ENCODE measurements at places on chromosomes 16 and 17.

DNA sequence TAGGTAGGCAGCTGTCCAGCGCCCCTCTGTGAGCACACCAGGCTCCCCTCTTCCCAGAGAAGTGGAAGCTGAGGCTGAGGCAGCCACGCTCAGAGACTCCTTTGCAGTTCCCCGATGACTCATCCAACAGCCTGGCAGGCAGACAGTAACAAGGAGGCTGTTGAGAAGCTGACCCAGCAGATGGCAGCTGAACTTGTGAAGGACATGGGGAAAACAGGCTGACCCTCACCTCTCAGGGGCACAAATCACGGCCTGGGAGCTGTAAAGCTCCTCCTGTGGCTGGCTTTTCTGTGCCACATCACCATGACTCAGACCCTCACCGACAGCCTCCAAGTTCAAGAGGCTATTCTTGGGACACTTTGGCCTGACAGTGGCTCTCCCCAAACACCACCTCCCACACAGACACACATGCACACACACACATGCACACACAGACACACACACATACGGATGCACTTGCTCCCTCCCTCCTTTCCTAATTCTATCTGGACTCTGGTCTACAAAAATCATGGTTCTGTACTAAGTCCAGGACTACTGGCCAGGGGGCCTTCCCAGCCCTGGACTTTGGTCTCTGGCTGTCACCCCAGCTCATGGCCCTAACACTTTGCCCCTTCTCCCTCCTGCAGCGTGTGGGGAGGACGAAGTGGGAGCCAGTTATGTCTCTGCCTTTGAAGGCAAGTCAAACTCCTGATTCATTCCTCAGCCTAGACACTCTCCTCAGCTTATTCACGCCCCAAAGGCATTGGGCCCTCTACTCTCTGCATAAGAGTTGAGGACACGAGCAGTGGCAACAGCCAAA lies 23.2 kb downstream of the MAP3K14 start:
- DNase-seq: no peak

GRCh38 chr17:31511580-31511979 lies 120.1 kb downstream of the RAB11FIP4 start:
- DNase-seq: no peak

DNA sequence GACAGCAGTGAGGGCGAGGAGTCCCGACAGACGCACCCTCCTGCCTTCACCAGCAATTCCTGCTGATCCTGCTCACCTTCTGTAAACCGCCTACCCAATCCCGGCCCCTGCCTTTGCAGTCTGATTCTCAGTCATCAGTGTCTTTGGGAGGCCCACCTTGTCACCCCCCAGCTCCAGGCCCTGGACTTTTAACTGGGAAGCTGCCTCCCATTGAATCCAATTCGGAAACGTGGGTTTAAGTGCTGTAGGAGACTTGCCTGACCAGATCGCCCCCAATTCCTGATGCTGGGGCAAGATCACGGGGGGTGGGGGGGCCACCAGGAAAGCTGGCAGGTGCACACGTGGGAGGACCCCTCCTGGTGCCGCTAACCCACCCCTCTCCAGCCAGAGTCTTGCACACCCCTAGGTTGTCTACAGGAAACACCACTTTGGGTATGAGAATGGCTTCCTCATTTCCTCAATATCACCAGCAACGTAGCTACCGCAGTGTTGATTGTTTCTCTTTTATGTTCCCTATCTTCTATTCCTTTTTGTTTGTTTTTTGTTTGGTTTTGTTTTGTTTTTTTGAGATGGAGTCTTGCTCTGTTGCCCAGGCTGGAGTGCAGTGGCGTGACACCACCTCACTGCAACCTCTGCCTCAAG lies 46.6 kb upstream of the CMIP start:
- DNase-seq: no peak

- DNase-seq: no peak
Measured at GRCh38 chr17:28579526-28579925, 2.8 kb upstream of the ALDOC start.

DNA sequence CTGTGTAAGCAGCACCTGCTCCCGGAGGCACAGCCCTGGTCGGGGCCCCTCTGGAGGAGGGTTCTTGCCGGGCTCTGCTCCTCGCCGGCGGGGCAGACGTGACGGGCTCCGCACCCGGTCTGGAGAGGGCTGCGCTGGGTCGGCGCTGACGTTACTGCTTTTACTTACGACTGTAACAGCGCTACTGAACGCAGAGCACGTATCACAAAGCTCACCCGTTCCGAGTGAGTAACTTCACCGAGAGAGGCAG lies 1.3 kb upstream of the RAB40C start:
- DNase-seq: peak; percentile 41

- DNase-seq: no peak
Measured at GRCh38 chr17:41500131-41500911, 5.1 kb downstream of the KRT13 start.

- no peak for DNase-seq
Measured at GRCh38 chr17:5832886-5833285, 237.3 kb upstream of the WSCD1 start.

DNA sequence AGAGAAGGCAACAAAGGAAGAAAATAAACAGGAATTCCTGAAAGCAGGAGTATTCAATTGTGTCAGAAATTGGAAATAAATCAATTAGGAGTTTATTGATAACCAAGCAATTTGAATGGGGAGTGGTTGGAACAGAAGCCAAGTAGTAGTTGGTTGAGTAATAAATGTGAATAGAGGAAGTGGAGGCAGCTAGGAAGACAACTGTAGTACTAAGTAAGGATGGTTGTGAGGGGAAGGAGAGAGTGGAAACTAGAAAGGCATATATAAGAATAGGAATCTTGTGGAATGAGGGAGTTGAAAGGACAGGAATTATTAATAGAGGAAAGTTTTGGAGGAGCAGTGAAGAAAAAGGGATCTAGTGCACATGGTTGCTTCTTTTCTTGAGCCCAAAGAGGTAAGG lies 34.4 kb downstream of the NFAT5 start:
- no peak for DNase-seq

DNA sequence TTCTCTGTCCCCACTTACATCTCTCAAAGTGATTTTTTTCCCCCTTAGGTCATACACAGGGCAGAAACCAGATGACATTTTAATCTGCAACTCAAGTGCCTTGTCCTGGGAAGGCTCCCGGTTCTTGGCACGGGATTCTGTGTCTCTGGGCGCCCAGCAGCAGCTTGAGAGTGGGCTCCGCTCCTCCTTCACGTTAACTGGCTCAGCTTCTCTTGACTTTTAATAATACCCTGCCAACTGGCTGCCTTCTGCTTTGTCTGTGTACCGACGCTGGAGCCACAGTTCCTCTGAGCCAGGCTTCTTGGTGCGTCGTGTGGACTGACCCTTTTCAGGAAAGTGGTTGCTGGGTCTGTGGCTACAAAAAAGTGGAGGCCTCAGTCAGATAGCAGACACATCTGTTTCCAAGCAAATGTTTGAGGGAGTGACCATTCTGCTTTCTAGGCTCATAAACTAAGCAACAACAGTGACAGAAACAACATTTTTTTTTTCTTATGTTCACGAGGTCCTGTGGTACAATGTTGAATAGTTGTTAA lies 64.9 kb downstream of the IRF8 start:
- DNase-seq: no peak

- no peak for DNase-seq
Measured at GRCh38 chr17:81383504-81384421, 11.5 kb upstream of the BAHCC1 start.

- DNase-seq: peak; percentile 73
Measured at GRCh38 chr17:17919169-17920107, 52.8 kb downstream of the TOM1L2 start.

DNA sequence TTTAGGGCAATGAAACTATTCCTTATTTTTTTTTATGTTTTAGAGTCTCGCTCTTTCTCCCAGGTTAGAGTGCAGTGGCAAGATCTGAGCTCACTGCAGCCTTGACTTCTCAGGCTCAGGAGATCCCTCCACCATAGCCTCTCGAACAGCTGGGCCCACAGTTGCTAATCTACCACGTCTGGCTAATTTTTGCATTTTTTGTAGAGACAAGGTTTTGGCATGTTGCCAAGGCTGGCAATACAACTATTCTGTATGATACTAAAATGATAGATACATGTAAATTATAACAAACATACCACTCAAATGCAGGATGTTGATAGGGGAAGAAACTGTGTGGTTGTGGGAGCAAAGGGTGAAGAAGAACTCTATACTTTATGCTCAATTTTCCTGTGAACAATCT lies 401.3 kb downstream of the ZFHX3 start:
- DNase-seq: no peak

DNA sequence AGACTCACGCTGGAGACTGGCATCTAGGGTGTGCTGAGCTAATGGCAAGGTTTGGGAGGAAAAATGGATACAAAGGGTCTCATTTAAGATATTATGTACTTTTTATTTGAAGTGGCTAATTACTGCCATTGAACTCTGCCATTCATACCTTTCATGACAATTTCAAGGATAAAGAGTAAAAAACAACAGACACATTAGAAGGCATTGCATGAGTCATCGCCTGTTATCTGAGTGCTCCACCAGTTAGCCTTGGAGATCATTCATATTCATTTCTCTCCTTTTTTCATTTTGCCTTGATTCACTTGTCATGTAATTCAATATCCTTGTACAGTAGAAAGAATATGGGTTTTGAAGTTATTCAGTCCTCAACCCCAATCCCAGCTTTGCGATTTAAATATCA lies 109.5 kb downstream of the CDH8 start:
- DNase-seq: no peak

GRCh38 chr16:69069504-69069903 lies 35.9 kb upstream of the HAS3 start:
- no peak for DNase-seq

DNA sequence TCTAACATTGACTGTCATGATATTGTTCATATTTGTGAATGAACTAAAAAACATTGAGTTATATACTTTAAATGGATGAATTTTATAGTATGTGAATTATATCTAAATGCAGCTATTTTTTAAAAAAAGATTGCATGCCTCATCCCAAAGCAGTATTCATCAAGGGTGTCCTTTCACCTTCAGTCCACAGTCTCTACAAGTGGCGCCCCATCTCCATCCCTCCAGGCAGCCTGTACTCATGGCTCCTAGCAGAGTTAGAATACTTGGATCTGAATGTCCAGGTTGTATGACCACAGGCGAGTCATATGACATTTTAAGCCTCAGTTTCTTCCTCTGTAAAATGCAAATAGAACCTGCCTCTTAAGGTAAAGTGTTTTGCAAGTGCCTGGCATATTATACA lies 69.8 kb downstream of the TMEM100 start:
- DNase-seq: no peak

- no peak for DNase-seq
Measured at GRCh38 chr16:85455534-85455933, 157.6 kb upstream of the GSE1 start.

DNA sequence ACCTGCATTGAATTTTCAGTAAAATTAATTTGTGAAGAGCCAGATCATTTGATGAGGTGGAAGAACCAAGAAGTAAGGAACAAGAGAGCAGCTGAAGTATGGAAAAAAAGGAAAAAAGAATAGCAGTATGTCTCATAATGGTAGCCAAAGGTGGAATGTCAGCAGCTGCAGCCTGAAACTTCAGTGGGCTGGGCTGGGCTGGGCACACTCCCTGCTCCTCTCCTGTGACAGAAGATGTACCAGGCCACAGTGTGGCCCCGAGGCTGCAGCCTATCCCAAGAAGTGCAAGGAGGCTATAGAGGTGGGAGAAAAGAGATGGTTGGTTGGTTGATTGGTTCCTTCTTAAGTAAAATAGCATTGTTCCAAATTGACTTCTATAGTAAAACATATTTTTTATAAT lies 84.5 kb downstream of the TNRC6C start:
- DNase-seq: no peak

- no peak for DNase-seq
Measured at GRCh38 chr17:78939615-78940014, 14.4 kb upstream of the TIMP2 start.

GRCh38 chr16:65789161-65789945 lies 577.1 kb upstream of the CDH5 start:
- no peak for DNase-seq

- DNase-seq: no peak
Measured at GRCh38 chr16:81473558-81473957, 28.9 kb downstream of the CMIP start.

- no peak for DNase-seq
Measured at GRCh38 chr16:46658925-46659324, 30.1 kb downstream of the VPS35 start.

DNA sequence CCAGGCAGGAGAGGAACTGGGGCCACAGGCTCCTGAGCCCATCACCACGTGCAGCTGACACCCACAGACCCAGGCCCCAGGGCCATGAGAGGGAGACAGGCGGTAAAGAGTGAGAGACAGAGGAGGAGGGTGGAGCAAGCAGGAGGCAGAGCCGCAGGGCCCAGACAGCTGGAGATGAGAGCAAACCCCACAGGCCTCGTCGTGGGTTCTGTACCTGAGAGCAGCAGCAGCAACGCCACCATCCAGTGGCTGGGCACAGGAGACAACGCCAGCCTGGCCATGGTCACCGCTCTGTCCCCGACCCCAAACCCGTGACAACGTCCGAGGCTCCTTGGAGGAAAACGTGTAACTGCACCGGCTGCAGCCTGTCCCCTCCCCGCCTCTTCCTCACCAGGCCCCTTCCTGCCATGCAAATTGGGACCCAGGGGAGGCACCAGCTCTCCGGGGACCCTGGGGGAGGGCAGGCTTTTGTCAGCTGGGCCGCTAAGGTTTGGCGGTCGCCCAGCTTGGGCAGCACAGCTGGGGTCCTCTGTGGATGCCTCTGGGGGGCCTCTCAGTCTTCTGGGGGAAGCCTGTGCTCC lies at the start of gene CD79B:
Gene CD79B (minus strand): TSS at position 351 of the 581 bp plus-strand sequence. CDS start 70 bp downstream, at position 281.
- no peak for DNase-seq

- no peak for DNase-seq
Measured at GRCh38 chr17:4588898-4589625, 4.7 kb downstream of the SMTNL2 start.

- no peak for DNase-seq
Measured at GRCh38 chr17:62901544-62901943, 64.5 kb upstream of the TANC2 start.

DNA sequence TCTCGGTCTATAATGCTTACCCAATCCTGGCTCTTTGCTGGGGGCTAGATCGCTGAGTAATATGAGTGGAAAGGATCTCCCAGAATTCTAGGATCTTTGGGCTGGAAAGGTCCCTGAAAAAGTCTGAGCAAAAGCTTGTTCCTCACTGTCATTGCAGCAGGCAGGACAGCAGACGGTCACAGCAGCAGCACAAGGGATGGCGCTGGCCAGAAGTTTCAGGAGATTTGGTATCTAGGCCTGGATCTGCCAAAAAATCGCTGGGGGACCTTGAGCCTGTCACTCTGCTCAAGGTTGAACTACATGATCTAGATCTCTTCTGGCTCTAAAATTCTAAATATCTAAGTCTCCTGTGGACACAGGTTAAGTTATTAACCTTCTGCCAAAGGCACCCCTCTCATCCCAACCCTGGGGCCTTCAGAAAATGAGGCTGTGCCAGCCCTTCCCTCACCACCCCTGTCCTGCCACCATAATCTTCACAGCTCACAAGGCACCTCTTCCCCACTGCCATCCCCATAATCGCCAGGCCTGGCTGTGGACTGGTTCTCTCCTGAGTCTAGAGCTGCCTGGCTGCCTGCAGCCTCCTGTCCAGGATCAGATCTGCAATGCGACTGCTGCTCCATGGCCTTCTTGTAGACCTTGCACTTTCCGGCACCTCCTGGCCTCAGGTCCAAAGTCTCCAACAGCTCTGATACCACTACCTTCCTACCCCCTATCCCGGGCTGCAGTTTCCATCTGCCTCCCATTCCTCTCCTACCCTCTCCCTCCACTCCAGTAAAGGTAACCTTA lies 10.2 kb downstream of the MYO18A start:
- DNase-seq: no peak
